ENCODE measurements at places on chromosomes 16 and 17. TPM values are rescaled to one million over a fixed set of nuclear protein-coding genes. Genes with fewer than 3 reads are reported as not detected.

HS3ST6 gene
- polyA plus RNA-seq = 0.15 TPM

HLF gene
- polyA plus RNA-seq = 4.8 TPM

TSNAXIP1 gene
- 7.8 TPM for polyA plus RNA-seq

ABHD15 gene
- 6.6 TPM for polyA plus RNA-seq

MT4 gene
- polyA plus RNA-seq = not detected

PPP1R1B gene
- 15.2 TPM for polyA plus RNA-seq

PLLP gene
- 16.8 TPM for polyA plus RNA-seq

KRT13 gene
- 0.25 TPM for polyA plus RNA-seq

ZNF18 gene
- 13.2 TPM for polyA plus RNA-seq

TNFRSF17 gene
- polyA plus RNA-seq = 0.18 TPM

KRTAP3-2 gene
- polyA plus RNA-seq = not detected

CCL4L2 gene
- 1.4 TPM for polyA plus RNA-seq

NOXO1 gene
- polyA plus RNA-seq = 0.78 TPM

IRX6 gene
- 5.5 TPM for polyA plus RNA-seq

C1QTNF1 gene
- 1.9 TPM for polyA plus RNA-seq

MYH13 gene
- polyA plus RNA-seq = 0.17 TPM

CAPNS2 gene
- polyA plus RNA-seq = not detected

ASB16 gene
- 3.0 TPM for polyA plus RNA-seq

KAT7 gene
- polyA plus RNA-seq = 58.3 TPM

TNP2 gene
- polyA plus RNA-seq = not detected

C16orf82 gene
- not detected for polyA plus RNA-seq

PPP1R27 gene
- 0.22 TPM for polyA plus RNA-seq

USP43 gene
- 8.0 TPM for polyA plus RNA-seq

TEX19 gene
- polyA plus RNA-seq = not detected

NPIPB9 gene
- 4.5 TPM for polyA plus RNA-seq

KCNJ2 gene
- 1.9 TPM for polyA plus RNA-seq

CCL4 gene
- polyA plus RNA-seq = 1.7 TPM

CACNG3 gene
- not detected for polyA plus RNA-seq

TRIM25 gene
- 41.6 TPM for polyA plus RNA-seq

GAST gene
- polyA plus RNA-seq = not detected

NGFR gene
- 2.9 TPM for polyA plus RNA-seq

CA5A gene
- 0.25 TPM for polyA plus RNA-seq

KRT27 gene
- polyA plus RNA-seq = not detected

MAPT gene
- polyA plus RNA-seq = 7.1 TPM

Measured in left kidney (tissue), 8 donors.